Mammary epithelial cell (primary cell): ENCODE measurements at places on chromosomes 6 and 20.

- no peak for DNase-seq
These were observed 681.4 kb downstream of the TENT5A start for GRCh38 chr6:81071121-81071520.

- peak; percentile 96 for DNase-seq
These were observed 46.9 kb downstream of the MAP3K4 start for GRCh38 chr6:161038229-161039031.

- no peak for DNase-seq
These were observed 199.2 kb upstream of the SUPT3H start for GRCh38 chr6:45576648-45577624.

DNA sequence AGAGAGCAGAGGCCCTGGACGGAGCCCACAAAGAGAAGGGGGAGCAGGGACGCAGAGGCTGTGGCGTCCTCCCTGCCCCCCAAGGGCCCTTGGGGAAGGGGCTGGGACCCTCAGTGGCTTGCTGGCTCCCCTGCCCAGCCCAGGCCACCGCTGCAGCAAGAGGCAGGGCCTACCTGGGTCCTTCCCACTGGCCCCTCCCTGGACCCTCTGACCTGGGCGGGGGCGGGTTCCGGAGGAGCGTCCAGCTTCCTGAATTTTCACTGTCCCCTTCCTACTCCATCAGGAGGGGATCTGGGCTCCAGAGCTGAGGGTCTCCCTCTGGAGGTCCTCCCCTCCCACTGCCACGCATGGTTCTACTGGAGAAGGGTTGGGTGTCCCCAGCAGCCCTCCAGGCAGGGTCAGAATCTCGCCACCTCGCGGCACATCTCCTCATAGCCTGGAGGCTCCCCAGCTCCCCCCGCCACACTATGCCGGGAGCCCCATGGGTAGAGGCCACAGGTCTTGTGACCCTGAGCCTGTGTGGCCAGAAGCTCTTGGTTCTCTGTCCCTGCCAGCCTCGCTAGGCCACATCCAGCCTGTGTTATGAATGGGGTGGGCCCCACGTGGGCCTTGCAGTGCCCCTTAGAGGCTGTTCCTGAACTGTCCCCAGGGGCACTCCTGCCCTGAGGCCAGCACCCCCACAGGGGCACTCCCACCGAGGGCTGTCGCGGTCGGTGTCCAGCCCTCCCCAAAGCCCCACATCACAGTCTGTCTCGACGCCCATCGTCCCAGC, 1.0 kb upstream of the SOX18 start:
- DNase-seq = no peak

GRCh38 chr6:44431118-44431725, 43.7 kb downstream of the CDC5L start:
- DNase-seq = peak; percentile 43

- peak; percentile 59 for DNase-seq
These were observed 382.3 kb downstream of the CD83 start for GRCh38 chr6:14499841-14500240.

GRCh38 chr6:134406311-134406710, 88.4 kb upstream of the SGK1 start:
- peak; percentile 35 for DNase-seq

DNA sequence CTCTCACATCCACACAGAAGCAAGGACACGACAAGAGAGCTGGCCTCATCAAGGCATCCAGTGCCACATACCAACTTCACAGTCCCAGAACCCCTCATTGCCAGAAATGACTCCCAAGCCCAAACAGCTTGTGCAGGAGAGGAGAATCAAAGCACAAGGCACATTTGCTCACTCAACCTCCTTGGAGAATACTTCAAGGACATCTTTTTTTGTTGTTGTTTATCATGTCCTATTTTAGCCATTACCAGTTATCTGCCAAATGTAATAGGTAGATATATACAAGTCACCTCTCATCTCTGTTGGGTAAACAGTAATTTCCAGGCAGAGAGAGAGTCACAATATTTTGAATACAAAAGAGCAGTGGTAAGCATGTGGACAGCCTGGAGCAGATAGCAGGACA, 47.8 kb downstream of the RTN4IP1 start:
- no peak for DNase-seq

- DNase-seq = no peak
These were observed 49.8 kb downstream of the TFAP2B start for GRCh38 chr6:50868466-50868865.

- peak; percentile 66 for DNase-seq
These were observed 6.9 kb upstream of the PRND start for GRCh38 chr20:4714818-4715217.

- no peak for DNase-seq
These were observed 22.8 kb upstream of the RAB22A start for GRCh38 chr20:58286729-58287128.

DNA sequence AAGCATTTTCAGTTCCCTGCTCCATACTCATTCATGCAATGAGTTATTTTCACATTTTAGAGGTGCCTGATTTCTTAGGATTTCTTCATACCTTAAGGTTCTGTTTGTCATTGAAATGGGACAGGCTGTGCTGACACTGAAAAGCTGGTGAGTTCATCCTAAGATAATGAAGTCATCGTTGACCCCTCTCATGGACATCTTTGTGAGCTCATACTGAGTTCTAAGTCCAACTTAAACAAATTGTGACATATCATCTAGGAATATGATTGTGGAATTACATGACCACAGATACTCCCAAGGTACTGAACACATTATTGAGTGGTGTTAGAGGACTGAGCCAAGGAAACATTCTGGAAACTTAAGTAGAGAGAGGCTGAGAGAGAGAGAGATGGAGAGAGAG, 224.8 kb upstream of the JAG1 start:
- peak; percentile 28 for DNase-seq

GRCh38 chr6:149694921-149695320, 23.0 kb downstream of the LATS1 start:
- DNase-seq = no peak

DNA sequence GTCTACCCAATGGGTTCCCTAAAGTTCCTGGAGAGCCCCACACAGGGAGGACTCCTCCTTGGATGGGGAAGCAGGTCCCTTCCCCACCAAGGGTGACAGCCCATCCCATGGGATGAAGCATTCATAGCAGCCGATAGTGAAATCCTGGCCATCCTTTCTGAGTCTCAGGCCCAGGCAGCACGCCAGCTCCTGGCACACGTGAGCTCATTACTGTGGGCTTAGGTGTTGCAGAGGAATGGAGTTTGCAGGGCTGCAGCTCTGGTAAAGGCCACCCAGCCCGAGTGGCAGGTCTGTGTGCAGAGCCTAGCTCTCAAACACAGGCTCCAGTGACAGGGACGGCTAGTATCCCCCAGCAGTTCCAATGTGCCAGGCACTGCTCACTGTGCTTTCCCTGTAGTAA, 31.0 kb downstream of the SIRPA start:
- DNase-seq = no peak

DNA sequence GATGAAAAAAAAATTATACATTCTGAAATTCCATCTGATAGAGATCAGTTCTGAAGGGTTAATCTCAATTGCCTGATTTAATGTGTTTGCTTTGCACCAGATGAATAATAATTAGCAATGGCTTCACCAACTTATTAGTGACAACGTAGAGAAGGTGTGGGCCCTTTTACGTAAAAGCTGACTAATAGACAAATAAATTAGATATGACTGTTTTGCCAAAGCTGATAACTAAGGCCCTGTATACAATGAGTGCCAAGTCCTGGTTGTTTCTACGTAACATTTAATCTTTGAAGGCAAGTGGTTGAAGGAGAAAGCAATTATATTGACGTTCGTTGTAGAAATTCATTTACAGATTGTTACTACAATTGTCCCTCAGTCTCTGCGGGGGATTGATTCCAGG, 10.8 kb downstream of the SGK1 start:
- DNase-seq = no peak

GRCh38 chr6:108250240-108250866, 10.5 kb downstream of the SNX3 start:
- DNase-seq = peak; percentile 5

DNA sequence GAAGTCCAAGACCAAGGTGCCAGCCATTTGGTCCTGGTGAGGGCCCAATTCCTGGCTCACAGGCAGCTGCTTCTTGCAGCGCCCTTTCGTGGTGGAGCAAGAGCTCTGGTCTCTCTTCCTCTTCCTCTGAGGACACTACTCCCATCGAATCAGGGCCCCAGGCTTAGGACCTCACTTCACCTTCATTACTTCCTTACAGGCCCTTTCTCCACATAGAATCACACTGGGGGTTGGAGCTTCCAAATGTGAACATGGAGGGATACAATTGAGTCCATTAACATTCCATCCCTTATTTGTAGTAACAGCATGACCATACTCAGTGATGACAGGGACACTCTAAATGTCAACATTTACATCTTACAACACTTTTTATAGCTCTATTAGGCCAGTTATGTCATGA, 2.3 kb downstream of the RAMACL start:
- DNase-seq = no peak

DNA sequence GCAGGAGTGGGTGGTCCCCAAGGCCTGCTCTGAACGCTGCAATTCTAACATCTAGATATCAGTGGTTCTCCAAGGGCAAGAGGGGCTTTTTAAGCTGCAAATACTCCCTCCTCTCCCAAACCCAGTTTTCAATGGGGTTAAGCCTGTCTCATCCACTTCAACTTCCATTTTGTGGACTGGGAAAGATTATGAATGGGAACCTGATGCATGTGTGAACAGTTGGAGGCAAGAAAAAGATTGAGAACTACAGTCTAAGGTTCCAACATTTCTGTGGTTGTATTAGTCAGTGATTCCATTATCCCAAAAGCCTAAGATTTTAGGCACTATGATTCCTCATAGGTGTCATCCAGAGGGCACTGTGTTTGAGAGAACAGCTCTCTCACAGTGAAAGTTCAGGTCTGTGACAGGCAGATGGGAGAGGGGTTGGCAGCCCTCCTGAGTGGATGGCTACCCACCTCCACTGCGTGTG, 53.7 kb downstream of the HNF4A start:
- peak; percentile 74 for DNase-seq

DNA sequence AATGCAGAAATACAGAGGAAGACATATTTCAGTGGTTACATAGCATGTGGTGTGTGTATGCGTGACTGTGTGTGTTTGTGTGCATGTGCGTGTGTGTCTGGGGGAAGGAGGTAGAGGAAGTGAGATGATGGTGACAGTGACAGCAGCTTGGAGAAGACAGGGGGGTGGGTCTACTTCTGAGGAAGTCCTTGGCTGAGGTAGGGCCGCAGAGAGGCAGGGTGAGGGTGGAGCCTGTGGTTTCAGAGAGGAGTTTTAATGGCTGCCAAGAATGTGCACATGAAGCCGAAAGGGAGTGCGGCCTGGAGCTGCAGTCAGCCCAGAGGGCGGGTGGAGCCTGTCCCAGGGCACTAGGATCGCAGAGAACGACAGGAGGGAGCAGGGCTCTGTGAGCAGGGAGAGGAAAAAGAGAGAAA, 22.7 kb upstream of the RNF24 start:
- peak; percentile 75 for DNase-seq

GRCh38 chr6:82419132-82419581, 55.5 kb downstream of the TPBG start:
- no peak for DNase-seq

DNA sequence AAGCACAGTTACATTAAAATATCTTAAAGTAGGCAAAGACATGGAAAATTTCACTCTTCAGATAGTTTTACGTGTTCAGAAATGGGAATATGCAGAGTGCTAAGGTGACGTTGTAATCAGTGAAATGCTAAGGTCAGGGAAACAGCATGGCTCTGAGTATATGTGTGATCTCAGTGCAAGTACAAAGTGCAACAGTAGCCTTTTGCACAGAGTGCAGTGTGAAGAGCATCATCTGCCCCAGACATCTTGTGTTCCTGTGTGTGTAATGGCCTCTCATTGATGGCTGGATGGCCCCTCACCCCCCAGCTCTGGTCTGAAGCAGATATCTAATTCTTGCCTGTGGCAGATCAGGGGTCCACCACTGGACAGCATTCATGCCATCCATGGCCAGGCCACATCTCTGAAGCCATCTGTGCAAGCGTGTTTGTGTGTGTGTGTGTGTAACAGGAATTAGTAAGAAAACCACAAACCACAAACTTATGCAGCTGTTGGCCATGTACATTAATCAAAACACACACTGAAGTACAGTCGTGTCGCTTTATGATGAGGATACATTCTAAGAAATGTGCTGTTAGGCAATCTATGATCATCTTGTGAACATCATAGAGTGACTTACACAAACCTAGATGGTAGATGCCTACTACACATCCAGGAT, 165.1 kb downstream of the RALGAPA2 start:
- DNase-seq = peak; percentile 61

- DNase-seq = no peak
These were observed 31.8 kb downstream of the PXDC1 start for GRCh38 chr6:3719462-3720308.

- DNase-seq = no peak
These were observed 115.2 kb upstream of the AKIRIN2 start for GRCh38 chr6:87817183-87817582.

GRCh38 chr6:93416571-93417420, 2.6 kb downstream of the EPHA7 start:
- DNase-seq = peak; percentile 11
